NCI-H460 (cell line): ENCODE measurements at places on chromosomes 4 and X. TPM values are rescaled to one million over a fixed set of nuclear protein-coding genes. Genes with fewer than 3 reads are reported as not detected.

Gene ARMCX2
- 0.84 and 1.3 TPM in 2 replicates for total RNA-seq

Gene CLDN34
- not detected in 2 replicates for total RNA-seq

Gene ATP2B3
- not detected in 2 replicates for total RNA-seq

Gene DCAF4L1
- 0.40 and 0.50 TPM in 2 replicates for total RNA-seq

Gene STBD1
- 1.9 and 3.3 TPM in 2 replicates for total RNA-seq

Gene GPRIN3
- 36.5 and 42.8 TPM in 2 replicates for total RNA-seq

Gene P2RY10
- total RNA-seq: not detected in 2 replicates

Gene FRAS1
- 1.7 and 2.2 TPM in 2 replicates for total RNA-seq

- DNase-seq: no peak
Observed at GRCh38 chrX:73847991-73848390, 285.0 kb downstream of the CHIC1 start.

- no peak for DNase-seq
Observed at GRCh38 chr4:85522277-85522676, 47.3 kb downstream of the ARHGAP24 start.

GRCh38 chr4:112410364-112410763 lies 105.6 kb downstream of the NEUROG2 start:
- DNase-seq: no peak

DNA sequence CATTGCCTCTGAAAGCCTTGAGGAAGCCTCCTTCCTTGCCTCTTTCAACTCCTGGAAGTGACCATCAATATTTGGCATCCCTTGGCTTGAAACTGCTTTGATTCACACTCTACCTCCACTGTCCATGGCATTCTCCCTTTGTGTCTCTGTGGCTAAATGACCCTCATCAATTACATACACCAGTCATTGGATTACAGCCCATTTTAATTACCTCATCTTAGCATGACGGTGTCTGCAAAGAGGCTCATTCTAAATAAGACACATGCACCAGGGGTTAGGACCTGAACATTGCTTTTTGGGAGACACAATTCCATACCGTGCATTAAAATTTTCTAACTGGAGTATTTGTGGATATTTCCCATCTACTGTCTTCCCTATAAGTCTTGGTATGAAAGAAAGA lies 60.7 kb upstream of the FAM9A start:
- no peak for DNase-seq

- DNase-seq: peak; percentile 55
Observed at GRCh38 chrX:23898412-23898959, 9.3 kb downstream of the APOO start.

DNA sequence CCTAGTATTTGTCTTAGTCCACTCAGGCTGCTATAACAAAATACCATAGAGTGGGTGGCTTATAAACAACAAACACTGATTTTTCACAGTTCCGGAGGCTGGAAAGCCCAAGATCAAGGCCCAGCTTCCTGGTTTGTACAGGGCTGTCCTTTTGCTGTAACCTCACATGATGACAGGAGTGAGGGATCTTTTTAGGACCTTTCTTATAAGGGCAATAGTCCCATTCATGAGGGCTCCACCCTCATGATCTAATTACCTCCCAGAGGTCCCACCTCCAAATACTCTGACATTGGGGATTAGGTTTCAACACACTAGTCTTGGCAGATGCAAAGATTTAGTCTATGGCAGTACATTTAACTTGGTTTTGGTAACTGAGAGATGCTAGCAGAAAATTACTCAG lies 20.9 kb downstream of the GPAT3 start:
- DNase-seq: no peak

GRCh38 chr4:138021139-138021830 lies 220.9 kb downstream of the SLC7A11 start:
- no peak for DNase-seq

- DNase-seq: no peak
Observed at GRCh38 chrX:39758791-39759525, 338.8 kb downstream of the BCOR start.

DNA sequence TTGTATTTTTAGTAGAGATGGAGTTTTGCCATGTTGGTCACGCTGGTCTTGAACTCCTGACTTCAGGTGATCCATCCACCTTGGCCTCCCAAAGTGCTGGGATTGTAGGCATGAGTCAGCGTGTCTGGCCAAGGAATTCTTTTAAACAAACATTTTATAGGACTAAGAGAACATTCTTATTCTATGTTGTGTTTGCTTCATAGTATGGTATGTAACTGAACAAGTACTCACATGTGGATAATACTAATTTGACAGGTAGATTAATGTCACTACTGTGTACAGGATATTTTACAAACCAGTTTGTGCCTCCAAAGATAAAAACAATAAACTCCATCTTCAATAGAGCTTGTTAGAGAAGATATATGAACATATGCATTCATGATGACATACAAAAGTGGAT lies 1353.4 kb downstream of the PCDH7 start:
- no peak for DNase-seq

DNA sequence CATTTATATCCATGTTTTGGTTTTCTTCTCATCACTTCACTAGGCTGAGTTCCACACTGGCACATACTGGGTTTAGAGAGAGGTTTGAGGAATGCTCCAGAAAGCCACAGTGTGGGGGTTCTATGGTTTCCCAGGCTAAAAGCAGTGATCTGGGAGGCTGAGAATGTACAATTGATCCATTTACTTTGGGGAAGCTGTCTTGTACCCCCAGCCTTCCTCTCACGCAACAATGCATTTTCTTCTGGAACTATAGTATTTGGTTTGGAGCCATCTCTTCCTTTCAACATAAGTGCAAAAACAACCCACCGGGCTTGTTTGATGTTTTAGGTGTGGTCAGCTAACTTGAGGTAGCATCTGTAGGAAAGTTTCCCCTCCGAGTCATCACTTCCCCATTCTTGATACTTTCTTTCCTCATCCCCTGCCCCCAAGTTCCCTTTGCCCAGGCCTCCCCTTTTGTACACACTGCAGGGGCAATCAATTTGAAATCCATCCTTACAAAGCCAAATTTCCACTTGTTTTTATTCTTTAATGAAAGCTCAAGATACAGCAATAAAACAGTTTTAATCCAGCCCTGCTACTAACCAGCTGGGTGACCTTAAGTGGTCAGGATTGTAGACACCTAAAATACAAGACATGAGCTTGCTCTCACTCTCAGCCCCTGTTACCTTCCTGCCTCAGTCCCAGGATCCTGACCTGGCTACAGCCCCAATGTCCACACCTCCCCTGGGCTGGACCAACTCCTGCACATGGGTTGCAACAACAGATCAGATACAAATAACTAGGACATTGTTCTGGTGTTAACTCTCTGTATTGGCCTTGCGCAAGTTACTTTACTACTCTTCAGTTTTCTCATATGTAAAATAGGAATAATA lies 109.2 kb downstream of the FHDC1 start:
- DNase-seq: no peak

DNA sequence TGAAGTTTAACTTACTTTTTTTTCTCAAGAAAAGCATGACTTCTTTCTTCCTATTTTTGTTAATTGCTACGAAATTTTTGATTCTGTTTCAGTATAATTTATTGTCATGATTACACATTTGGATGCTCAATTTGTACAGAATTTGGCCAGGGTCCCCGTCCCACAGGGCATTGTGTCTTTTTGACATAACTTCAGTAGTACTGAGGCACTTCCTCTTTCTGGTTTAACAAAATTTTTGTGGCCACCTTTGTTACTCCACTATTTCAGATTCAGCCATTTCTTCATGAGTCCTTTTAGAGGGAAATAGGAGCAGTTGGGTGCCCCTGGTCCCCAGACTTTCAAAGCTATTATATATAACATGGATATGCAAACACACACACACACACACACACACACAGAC lies 1248.7 kb downstream of the PCDH7 start:
- no peak for DNase-seq

GRCh38 chr4:124641715-124642381 lies 70.7 kb downstream of the ANKRD50 start:
- peak; percentile 55 for DNase-seq

DNA sequence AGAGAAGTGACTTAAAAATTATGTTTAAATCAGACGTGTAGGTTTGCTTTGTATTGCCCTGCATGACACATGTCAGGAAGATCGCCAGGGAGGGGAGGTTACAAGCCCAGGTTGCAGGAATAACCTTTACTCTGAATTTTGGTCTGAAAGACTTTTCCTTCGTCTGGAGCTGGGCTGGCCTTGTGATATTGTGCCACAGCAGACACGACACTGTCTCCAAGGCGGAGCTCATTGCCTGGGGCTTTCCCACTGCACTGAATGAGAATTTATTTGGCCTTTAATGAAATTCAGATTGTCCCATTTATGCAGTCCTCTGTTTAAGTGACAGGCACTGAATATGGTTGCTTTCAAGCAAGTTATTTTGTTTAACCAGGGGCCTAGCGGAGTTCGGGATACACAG lies 45.1 kb downstream of the RHOH start:
- DNase-seq: no peak
